ENCODE measurements at places on chromosomes 11 and 22.

DNA sequence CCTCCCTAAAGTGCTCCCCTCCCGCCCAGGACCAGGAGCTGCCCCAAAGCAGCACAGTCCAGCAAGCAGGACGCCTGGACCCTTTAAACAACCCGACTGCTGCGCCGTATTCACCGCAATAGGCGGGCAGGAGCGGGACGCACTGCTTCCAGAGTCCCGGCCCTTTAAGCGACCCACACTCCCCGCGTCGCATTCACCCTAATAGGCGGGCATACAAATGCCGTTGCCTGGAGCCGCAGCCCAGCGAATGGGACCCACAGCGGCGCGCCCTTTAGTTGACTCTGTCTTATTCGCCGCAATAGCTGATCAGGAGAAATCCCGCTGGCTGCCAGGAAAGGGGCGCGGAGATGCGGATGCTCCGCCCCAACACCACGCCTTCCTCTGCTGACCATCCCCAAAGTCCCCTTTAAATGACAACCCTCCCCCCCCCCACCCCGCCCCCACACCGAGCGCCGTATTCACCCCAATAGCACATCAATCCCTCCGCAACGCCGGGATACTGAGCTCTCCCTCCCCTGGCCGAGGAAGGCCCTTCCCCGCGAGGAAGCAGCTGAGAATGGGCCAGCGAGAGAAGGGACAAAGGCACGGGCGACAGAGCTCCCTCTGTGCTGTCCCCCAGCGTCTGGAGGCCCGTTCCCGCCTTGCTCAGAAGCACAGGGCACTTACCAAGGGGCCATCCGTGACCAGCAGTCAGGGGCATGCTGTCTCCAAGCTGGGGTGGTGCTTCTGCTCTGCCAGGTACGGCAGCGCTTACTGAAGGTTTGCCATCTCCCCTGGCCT is 4.7 kb downstream of the OSBPL5 start:
- H3K27ac ChIP-seq, result peak overlapping the region; percentile 93
- peaks cover 63% of the 10 kb centered on the region for H3K4me1 ChIP-seq
- H3K36me3 ChIP-seq, result no peaks in the 10 kb centered on the region
- peak; percentile 57 for DNase-seq
- H3K27me3 ChIP-seq, result no peaks in the 10 kb centered on the region

GRCh38 chr22:27609451-27609888 is 192.1 kb downstream of the MN1 start:
- no peaks in the 10 kb centered on the region for H3K36me3 ChIP-seq
- H3K27me3 ChIP-seq, result no peaks in the 10 kb centered on the region
- peaks cover 4% of the 10 kb centered on the region for H3K4me1 ChIP-seq
- no peak for DNase-seq
- no peak overlapping the region for H3K27ac ChIP-seq
- no peak overlapping the region for H3K4me3 ChIP-seq

DNA sequence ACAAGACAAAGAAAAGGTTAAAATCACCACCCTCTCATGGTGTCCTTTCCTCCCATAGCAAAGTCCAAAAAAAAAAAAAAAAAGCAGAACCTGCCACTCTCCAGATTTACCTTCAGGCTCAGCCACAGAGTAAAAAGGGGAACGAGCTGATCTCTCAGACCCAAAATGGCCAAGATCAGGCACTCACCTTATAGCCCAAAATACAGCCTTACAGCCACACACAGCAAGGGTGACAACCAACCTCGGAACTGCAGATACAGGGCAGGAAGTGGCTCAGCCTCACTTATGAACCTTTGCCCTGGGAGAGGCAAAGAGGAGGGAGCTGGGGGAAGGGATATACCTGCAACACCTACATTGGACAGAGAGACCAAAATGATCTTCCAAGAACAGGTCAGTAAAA is 4.5 kb downstream of the FHIP1B start:
- H3K27me3 ChIP-seq, result no peaks in the 10 kb centered on the region
- peaks cover 14% of the 10 kb centered on the region for H3K4me1 ChIP-seq
- no peak overlapping the region for H3K4me3 ChIP-seq

DNA sequence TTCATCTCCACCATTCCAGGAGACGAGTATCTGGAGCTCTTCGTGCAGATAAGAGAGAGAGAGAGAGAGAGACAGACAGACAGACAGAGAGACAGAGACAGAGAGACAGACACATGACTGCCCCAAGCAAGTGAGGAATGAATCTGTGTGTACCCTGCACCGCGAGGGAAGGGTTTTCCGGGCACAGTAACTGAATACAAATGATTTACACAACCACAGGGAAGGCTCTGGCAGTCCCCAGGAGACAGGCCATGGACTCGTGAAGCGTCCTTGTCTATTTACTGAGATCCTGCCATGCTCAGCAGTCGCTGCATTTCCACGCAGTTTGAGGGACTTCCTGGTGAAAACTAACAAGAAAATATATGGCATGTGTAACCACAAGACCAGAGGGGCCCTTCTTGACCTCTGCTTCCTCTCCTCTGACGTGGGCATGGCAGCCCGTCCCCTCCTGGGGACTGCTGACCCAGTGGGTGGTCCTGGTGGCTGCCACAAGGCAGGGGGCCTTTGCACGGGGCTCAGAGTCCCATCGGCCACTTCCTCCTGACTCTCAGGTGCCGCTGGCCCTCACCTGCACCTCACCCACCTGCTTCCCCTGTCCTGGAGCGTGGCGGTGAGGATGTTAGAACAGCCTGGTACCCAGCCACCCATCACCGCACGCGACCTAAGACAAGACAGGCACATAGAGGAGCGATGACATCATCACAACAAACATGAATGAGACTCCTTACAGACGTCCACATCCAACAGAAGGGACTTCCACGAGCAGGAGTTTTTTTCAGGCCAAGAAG is 75.9 kb downstream of the PHF21B start:
- no peaks in the 10 kb centered on the region for H3K36me3 ChIP-seq
- H3K4me1 ChIP-seq, result no peaks in the 10 kb centered on the region
- H3K27me3 ChIP-seq, result no peaks in the 10 kb centered on the region

DNA sequence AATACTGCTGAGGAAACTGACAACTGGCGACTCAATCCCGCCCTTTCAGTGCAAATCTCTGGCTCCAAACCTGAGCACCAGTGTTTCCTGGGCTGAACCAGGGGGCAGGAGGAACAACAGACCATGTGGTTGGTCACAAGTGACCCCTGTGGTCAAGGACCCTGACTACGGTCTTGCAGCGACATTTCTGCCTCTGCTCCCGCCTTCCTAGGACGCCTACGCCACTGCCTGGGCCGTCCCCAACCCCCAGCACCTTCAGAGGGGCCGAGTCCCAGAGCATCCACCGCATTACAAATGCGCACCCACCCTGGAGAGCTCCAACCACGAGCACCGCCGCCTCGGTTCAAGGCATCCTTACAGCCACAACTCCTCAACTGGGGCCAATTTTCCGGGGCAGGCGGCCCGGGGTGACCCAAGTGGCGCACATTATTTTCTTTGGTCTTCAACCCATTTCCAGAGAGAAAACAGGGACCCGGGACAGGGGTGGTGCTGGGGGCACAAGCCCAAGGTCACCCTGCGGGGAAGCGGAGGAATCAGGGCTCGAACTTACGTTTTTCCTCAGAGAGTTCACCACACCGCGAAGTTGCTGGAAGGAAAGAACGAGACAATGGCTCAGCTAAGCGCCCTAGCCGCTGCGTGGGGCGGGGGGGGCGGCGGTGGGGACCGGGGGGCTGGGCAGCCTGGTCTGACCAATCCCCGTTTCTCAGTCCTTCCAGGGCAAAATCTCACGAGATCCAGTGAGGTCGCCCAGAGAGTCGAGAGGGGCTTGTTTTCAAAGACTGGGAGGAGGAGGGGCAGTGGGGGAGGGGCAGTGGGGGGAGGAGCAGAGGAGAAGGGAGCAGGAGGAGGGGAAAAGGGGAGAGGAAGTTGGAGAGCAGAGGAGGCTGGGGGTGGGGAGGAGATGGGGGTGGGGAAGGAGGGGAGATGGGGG is 1.8 kb downstream of the PRAME start:
- H3K4me1 ChIP-seq, result no peaks in the 10 kb centered on the region
- DNase-seq, result no peak
- H3K36me3 ChIP-seq, result no peaks in the 10 kb centered on the region
- H3K4me3 ChIP-seq, result no peak overlapping the region
- H3K27me3 ChIP-seq, result no peaks in the 10 kb centered on the region
- no peak overlapping the region for H3K27ac ChIP-seq

DNA sequence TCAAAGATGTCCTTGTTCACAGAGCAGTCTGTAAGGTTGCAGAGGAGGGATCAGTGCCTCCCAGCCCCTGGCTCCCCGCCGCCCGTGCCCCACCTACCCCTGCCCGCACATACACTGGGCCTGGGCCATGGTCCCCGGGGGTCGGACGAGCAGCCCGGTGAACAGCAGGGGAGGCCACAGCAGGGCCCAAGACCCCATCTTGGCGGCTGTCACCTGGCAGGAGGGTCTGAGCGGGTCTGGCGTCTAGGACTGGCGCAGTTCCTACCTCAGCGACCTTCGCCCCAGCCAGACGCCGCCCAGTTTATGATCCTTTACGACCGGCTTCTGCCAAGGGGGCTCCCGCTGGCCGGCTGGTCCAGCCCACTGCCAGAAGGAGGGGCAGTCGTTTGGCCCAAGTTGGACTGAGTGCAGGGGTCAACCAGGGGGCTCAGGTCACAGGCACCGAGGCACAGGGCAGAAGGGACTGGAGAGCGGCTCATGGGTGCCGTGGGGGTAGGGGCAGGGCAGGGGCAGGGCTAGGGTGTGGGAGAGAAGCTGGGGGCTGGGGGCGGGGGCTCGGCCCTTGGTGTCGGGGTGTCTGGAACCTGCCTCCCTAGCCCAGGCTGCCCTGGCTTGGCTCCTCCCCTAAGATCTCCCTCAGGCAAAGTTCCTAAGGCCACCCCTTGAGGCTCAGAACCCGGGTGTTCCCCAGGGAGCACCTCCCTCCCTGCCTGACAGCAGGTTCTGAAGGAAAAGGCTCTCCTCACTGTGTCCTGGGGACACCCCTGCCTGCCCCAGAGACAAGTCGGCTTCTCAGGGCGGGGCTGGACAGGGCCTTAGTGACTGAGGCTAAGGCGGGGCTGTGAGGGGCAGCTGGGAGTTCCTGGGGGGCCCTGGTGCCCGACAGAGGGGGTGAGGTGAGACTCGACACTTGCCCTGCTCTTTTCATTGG is at the start of gene CDHR5:
Gene CDHR5 (minus strand): TSS at position 251 of the 931 bp plus-strand sequence. CDS start 53 bp downstream, at position 198.
- no peak within 1 kb of the TSS for H3K4me3 ChIP-seq
- no peaks in the 10 kb centered on the region for H3K36me3 ChIP-seq
- no peak within 1 kb of the TSS for H3K27ac ChIP-seq
- no peak for DNase-seq
- H3K27me3 ChIP-seq, result no peaks in the 10 kb centered on the region
- H3K4me1 ChIP-seq, result no peaks in the 10 kb centered on the region

DNA sequence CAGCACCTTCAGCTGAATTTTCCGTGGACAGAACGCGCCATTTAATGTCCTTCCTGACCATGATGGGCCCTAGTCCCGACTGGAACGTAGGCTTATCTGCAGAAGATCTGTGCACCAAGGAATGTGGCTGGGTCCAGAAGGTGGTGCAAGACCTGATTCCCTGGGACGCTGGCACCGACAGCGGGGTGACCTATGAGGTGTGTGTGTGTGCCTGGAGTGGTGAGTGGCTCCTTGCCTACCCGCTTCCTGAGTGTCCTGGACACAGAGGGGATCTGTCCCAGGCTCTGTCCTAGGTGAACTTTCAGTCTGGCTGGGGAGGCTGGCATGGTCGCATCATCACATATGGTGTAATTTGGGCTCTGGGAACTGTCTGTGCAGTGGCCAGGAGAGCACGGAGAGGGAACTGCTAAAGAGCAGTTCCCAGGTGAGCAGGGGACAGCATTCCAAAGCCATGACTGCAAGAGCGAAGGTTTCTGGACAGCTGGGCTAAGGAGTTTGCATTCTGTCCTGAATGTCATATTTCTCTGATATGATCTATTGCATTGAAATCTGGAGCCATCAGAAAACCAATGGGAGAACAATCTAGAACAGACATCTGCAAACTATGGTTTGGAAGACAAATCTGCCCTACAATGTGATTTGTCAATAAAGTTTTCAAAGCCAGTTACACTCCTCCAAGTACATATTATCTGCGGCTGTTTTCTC is 104.3 kb downstream of the RRAS2 start:
- H3K27me3 ChIP-seq, result no peaks in the 10 kb centered on the region
- no peak for DNase-seq
- H3K4me3 ChIP-seq, result no peak overlapping the region
- no peak overlapping the region for H3K27ac ChIP-seq

GRCh38 chr11:124460459-124460858 is 15.0 kb upstream of the OR8B8 start:
- H3K27ac ChIP-seq, result no peak overlapping the region
- no peaks in the 10 kb centered on the region for H3K36me3 ChIP-seq
- no peak for DNase-seq
- H3K27me3 ChIP-seq, result no peaks in the 10 kb centered on the region

GRCh38 chr22:19035474-19036228 is 86.6 kb downstream of the DGCR2 start:
- H3K27me3 ChIP-seq, result no peaks in the 10 kb centered on the region
- H3K27ac ChIP-seq, result no peak overlapping the region
- peaks cover 32% of the 10 kb centered on the region for H3K36me3 ChIP-seq
- H3K4me1 ChIP-seq, result no peaks in the 10 kb centered on the region
- no peak overlapping the region for H3K4me3 ChIP-seq

- H3K27ac ChIP-seq, result no peak overlapping the region
- H3K4me3 ChIP-seq, result no peak overlapping the region
- no peaks in the 10 kb centered on the region for H3K27me3 ChIP-seq
Observed at GRCh38 chr22:41779929-41780505, 20.5 kb upstream of the CCDC134 start.

- H3K36me3 ChIP-seq, result no peaks in the 10 kb centered on the region
- peaks cover 18% of the 10 kb centered on the region for H3K4me1 ChIP-seq
- H3K4me3 ChIP-seq, result no peak overlapping the region
- H3K27me3 ChIP-seq, result no peaks in the 10 kb centered on the region
- no peak overlapping the region for H3K27ac ChIP-seq
- DNase-seq, result no peak
Observed at GRCh38 chr22:28894334-28894733, 11.0 kb downstream of the ZNRF3 start.

DNA sequence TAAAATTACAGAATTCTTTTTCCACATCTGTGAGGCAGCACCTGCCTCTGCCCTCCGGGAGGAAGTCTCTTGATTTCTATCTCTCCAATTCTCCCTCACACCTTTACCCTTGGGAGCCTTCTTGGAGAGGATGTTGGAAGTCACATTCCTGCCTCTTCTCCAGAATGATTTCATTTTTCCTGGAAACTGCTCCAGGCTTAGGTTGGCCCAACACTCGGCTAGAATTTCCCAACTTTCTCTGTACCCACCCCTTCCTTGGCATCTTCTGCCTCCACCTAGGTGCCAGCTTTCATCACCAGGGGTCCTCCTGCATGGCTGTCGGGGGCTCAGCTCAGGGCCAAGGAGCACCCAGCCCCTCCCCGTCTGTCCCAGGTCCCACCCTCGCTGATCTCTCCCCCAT is 43.2 kb downstream of the SLCO2B1 start:
- no peak overlapping the region for H3K4me3 ChIP-seq
- H3K27me3 ChIP-seq, result no peaks in the 10 kb centered on the region
- DNase-seq, result no peak
- H3K27ac ChIP-seq, result no peak overlapping the region
- H3K36me3 ChIP-seq, result no peaks in the 10 kb centered on the region

GRCh38 chr11:45665206-45665932 is at the start of gene CHST1:
CHST1 (minus strand) TSS chr11:45665622; CDS start chr11:45650923, 14,699 bp downstream.
- H3K36me3 ChIP-seq, result no peaks in the 10 kb centered on the region
- DNase-seq, result no peak
- peak within 1 kb of the TSS; percentile 62 for H3K4me3 ChIP-seq
- H3K4me1 ChIP-seq, result peaks cover 27% of the 10 kb centered on the region

Measured in ascending aorta (tissue), 2 donors.